T1000 (cell line): ENCODE measurements at places on chromosomes 3 and 15.

- DNase-seq = no peak
These were observed 51.5 kb upstream of the MYZAP start for GRCh38 chr15:57540211-57540610.

GRCh38 chr3:153242896-153243295 lies 80.9 kb downstream of the RAP2B start:
- no peak for DNase-seq

- no peak for DNase-seq
These were observed 43.4 kb downstream of the MYO5A start for GRCh38 chr15:52485290-52485689.

- no peak for DNase-seq
These were observed 63.9 kb downstream of the IL12A start for GRCh38 chr3:160052385-160053047.

DNA sequence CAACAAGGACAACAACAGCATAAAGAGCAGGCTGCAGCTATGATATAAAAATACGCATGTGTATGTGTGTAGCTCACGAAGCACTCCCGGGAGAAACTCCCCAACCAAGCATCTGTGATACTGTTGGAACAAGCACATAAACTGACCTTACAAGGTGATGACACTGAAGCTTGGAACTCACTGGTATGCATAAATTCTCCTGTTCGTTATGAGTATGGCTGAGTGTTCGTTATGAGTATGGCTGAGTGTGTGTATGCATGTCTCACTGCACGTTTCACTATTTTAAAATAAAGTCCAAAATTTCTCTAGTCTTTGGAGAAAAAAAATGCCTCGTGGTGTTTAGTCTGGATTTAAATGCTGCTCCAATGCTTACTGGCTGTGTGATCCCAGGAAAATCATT lies 256.8 kb downstream of the RORA start:
- no peak for DNase-seq

- DNase-seq = no peak
These were observed 132.6 kb downstream of the DIPK2A start for GRCh38 chr3:144104186-144104585.

GRCh38 chr3:117853923-117854668 lies 1144.5 kb downstream of the TUSC7 start:
- DNase-seq = peak; percentile 5

- peak; percentile 79 for DNase-seq
These were observed 43.9 kb downstream of the P3H2 start for GRCh38 chr3:190076601-190077394.

GRCh38 chr3:185728630-185729336 lies 96.1 kb downstream of the IGF2BP2 start:
- DNase-seq = no peak

DNA sequence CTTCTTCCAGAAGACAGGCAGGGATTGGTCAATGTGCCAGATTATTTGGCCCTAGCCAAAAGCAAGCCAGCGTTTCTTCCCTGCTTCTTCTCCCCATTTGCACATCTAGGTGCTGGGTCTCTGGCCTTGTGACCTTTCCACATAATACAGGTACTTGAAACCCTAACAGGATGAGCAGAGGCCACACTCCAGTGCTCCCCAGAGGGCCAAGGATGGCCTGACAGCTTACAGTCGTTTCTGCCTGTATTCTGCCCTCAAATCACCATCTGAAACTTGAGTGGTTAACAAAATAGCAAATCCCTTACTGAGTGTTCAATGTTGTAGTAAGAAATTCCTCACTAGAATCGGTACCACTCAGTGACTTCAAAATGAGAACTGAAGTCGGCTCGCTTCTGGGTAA lies 29.1 kb downstream of the MKRN2 start:
- no peak for DNase-seq

GRCh38 chr3:139906418-139906817 lies 28.6 kb upstream of the CLSTN2 start:
- DNase-seq = peak; percentile 67

- DNase-seq = no peak
These were observed 1.6 kb upstream of the CCDC33 start for GRCh38 chr15:74234598-74234875.

DNA sequence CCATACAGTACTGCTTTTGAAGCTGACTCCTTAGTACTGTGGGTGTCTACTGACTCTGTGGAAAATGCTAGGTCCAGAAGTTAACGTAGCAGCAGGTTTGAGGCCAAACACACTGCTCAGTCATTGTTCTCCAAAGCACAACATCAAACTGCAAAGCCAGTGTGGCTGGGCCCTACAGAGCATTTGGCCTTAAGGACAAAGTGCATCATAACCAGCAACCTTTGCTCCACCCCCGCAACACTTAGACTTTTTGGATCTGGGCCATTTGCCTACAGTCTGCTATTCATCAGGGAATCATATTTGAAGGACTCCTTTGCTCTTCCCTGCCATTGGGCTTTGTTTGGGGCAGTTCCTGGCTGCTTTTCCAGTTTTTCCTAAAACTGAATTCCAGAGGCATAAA lies 43.1 kb upstream of the ARL6 start:
- no peak for DNase-seq

DNA sequence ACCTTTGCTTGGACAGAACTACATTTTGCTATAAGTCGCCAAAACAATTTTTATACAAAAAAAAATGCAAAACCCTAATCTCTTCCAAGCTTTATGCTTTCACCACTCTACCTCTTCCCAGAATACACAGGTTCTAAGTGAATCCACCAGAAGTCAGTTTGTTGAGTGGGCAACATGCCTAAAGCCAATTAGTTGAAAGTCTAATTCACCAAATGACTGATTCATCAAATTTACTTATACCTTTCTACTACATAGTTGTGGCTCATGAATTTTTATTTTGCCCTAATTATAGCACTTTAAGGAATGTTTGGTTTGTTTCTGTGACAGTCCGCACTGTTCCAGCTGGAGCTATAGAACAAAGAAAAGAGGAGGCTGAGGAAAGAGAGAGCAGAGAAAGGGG lies 265.9 kb upstream of the TGFBR2 start:
- DNase-seq = no peak

DNA sequence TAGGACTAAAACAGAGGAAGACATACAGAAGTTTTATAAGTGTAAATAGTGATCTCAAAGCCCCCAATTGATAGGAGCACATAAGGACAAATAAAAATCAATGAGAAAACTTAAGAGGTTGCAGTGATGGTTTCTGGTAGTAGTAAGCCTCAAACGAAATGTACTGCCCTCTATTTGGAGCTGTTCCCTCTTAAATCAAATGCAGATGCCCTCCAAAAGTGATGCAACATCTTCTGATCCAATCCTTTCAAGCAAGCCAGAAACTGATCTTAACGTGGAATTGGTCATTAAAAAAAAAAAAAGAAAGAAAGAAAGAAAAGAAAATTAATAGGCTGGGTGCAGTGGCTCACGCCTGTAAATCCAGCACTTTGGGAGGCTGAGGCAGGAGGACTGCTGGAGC lies 259.3 kb downstream of the ZBTB20 start:
- DNase-seq = no peak

DNA sequence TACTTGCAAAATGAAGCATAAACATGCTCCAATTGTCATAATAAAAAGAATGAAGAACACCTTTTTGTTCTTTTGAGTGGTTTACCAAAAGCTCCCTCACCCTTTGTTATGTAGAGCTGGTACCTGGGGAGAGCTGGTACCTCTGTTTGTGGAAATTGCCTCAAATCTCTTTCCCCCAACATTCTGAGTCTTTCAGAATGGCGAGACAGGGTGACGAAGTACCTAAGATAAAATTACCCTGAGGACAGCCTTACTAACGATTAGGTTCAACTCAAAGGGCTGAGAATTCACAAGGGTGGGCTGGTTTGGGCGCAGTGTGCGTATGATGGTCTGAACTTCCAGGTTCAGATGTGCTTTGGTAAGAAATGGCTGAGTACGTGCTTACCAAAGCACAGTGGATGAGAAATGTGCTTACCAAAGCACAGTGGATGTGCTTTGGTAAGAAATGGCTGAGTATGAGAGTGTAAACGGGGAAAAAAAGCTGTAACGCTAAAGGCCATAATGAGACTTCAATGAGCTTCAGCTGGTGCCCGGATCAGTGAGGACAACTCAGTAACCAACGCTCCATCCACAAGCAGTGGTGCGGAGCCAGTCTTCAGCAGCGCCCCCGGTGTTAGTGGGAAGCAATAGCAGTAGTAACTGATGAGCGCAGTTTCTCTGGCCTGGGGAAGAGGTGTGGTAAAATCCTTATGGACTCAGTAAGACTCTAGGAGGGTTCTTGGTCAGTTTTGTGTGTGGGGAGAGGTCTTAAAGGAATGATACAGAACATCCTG lies 72.3 kb upstream of the LRIG1 start:
- DNase-seq = no peak

DNA sequence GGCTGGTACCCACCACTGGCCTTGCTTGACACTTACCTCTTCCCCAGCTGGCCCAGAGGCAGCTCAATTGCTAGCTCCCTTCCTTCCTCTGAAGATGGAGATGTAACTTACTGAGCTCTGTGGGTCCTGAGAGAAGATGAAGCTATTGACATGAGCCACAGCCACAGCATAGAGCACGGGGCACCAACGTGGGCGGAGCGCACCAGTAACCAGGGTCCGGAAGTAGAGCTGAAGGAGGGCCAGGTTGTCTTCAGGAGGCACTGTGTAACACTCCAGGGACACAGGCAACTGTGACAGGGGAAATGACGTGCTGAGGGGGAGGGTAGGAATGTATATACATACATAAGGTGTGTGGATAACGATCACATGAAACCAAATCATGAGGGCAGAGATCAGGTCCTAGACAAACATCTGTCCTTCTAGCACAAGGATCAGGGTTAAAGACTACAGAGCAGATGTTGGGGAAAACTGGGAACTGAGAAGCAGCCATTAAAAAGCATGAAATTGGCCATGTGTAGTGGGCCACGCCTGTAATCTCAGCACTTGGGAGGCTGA lies 4.3 kb upstream of the LTK start:
- no peak for DNase-seq

DNA sequence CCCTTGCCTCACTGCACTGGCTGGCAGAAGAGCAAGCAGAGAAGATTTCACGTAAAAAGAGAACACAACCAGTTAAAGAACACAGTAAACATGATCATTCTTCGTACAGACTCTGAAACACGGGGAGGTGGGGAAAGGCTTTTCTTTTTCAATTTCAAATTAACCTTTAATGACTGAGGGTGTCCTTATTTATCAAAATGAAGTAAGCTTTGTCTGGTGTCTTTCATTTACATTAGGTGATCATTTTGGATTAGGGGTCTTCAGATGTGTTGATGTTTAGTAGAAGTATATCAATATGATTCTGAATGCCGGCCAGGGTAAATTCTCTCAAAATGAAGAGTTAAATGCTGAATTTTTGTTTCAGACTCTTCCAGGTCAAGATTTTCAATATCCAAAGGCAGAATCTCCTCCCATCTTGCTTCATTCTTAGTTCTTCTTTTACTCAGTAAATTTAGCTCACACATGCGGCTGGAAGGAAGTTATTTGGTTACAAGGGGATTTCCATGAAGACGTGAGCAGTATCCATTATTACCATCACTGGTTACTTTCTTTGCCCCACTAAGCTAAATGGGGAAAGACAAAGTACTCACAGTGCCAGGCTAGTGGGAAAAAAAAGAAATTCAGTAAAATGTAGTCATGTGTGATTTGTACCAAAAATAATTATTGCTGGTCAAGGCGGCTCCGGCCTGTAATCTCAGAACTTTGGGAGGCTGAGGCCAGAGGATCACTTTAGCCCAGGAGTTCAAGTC lies 272.2 kb upstream of the NR2F2 start:
- DNase-seq = no peak

DNA sequence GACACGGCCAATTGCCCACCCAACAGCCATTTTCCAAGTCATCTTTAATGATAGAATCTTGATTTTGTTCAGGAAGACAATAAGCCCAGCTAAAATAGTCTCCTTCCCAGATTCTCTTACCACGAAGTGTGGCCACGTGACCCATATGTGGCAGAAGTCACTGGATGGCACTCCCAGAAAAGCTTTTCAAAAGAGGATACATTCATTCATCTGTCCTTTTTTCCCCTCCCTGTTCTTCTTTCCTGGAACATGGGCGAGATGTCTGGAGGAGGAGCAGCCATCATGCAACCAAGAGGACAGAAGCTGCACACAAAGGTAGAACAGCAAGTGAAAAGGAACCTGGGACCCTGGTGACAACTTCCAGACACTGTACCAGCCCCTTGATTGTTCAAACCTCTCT lies 174.7 kb downstream of the UACA start:
- no peak for DNase-seq

- no peak for DNase-seq
These were observed 429.7 kb downstream of the RAP2B start for GRCh38 chr3:153591561-153592245.

- peak; percentile 36 for DNase-seq
These were observed 51.1 kb downstream of the CGNL1 start for GRCh38 chr15:57427367-57427821.

GRCh38 chr3:72082776-72083462 lies 298.0 kb upstream of the PROK2 start:
- no peak for DNase-seq

DNA sequence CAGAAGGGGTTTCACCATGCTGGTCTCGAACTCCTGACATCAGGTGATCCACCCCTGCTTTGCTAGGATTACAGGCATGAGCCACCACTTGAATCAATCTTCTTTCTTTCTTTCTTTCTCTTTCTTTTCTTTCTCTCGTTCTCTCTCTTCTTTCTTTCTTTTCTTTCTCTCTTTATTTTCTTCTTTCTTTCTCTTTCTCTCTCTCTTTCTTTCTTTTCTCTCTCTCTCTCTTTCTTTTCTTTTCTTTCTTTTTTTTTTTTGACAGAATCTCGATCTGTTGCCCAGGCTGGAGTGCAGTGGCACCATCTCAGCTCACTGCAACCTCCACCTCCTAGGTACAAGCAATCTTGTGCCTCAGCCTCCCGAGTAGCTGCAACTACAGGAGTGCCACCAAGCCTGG lies 37.9 kb upstream of the PIK3CB start:
- DNase-seq = no peak

GRCh38 chr15:73951601-73952000 lies 25.3 kb downstream of the LOXL1 start:
- DNase-seq = no peak

DNA sequence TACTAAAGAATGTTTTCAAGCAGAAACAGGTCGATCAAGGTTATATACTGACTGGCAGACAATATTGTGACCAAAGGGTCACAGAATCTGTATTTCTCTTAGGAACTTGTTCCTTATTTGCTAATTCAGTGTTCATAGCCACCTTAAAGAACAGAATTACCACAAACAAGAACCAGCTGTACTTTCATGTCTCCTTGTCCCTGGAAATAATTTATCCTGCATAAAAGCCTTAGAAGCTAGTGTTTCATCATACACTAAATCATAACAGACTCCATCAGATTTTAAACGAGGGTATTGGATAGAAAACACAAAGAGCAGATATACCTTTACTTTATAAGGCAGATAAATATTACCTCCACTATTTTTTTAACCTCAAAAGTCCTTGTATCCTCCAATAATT lies 6.4 kb downstream of the DNAJC19 start:
- no peak for DNase-seq

- no peak for DNase-seq
These were observed 82.3 kb upstream of the MLF1 start for GRCh38 chr3:158488670-158489069.

DNA sequence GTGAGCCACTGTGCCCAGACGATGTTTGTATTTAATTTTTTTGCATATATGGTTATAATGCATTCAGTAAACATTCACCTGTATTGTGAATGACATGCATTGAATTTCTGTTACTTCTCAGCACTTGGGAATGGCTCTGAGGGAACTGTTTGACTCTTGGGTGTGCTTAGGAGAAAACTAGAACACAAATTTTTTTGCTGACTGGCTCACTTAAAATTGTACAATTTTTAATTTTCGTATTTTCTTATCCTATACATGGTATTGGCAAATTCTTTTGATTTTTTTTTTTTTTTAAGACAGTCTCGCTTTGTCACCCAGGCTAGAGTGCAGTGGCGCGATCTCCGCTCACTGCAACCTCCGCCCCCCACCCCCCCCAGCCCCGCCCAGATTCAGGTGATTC lies 7.2 kb downstream of the ATP11B start:
- DNase-seq = no peak
